NCI-H524 (cell line): ENCODE measurements at places on chromosomes 6 and 20.

DNA sequence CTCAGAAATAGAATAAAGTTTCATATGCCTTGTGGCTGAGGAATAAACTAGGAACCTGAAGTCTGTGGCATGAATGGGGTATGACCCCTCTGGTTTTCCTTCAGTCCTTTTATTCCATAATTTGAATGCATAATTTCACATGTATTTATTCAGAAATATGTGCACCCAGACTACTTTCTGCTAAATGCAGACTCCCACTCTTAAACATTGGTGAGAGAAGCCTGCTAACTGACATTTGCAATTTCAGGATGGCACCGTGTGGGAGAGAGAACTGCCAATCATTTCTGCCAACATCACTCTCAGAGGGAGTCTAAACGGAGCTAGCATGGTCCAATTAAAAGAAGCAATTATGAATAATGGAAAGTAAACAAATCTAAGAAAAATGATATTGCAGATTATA, 141.3 kb downstream of the ADGRB3 start:
- DNase-seq, result no peak

GRCh38 chr6:89066940-89067646, 13.5 kb upstream of the PNRC1 start:
- no peak for DNase-seq

DNA sequence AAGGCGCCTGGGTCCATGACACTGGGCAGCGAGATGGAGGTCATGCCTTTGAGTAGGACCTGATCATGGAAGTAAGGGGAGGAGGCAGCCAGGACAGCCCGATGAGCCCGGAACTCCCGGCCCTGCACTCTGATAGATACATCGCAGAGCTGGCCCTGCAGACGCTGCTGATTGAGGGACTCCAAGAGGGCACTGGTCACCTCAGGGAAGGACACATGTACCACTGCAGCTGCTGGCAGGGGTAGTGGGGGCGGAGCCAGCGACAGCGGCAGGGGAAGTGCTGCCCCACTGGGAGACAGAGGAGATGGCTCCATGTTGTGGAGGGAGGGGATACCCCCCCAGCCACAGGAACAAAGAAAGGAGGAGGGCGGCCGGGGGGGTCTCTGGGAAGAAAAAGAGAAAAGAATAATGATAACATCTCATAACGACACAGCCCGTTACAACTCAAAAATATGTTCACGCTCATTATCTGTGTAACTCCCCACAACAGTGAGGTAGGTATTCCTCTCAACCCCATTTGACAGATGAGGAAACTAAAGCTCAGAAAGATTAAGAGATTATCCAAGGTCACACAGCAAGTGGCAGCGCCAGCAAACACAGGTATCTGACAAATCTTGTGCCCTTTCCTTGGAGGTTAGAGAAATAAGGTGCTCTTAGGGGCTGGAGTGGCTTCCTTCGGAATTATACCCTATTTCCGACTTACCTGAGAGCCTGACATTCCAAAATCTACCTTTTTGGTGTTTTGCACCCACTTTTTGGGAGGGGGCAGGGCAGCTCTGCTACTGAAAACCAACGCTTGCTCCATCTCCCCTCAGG, 733 bp downstream of the ZBTB22 start:
- no peak for DNase-seq

GRCh38 chr6:46265373-46265772, 94.6 kb upstream of the ENPP5 start:
- no peak for DNase-seq

DNA sequence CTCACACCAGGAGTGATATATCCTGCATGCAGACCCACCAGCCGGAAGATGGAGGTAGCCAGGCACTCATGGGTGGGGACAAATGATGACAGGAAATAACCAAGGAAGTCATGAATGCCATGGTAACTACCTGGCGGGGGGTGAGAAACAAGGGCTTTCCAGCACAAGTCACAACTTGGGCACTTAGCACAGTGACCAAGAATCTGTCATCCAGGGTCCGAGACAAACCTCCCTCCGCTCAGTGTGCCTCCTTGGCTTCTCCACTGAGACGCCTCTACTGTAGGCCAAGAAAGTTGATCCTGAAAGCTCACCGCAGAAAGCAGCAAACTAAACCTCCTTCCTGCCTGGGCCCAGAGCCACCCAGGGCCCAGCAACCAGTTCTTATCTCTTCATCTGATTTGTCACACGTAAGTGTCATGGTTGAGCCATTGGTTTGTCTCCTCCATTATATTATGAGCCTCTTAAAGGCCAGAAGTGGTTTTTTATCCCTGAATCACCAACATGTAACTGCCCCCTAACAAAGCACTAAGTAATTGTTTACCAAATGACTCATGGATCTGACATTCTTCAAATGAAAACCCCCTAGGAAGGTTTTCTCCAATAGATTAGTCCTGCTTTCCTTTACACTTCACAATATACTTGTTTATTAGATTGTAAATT, 84.3 kb upstream of the TAB2 start:
- DNase-seq, result no peak

GRCh38 chr6:22026164-22026678, 270.6 kb downstream of the PRL start:
- no peak for DNase-seq

- no peak for DNase-seq
These were observed 22.5 kb downstream of the KLHL32 start for GRCh38 chr6:96947055-96947454.

DNA sequence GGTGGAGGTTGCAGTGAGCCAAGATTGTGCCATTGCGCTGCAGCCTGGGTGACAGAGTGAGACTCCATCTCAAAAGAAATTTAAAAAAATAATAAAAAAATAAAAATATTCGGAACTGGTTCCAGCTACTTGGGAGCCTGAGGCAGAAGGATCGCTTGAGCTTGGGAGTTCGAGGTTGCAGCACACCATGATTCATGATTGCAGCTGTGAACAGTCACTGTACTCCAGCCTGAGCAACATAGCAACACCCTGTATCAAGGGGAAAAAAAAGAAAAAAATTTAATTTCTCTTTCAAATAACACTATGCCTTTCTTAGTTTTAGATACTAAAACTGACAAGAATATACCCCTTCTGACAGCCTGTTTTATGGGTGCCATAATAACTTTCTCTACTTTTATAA, 10.5 kb downstream of the KDM1B start:
- DNase-seq, result no peak

DNA sequence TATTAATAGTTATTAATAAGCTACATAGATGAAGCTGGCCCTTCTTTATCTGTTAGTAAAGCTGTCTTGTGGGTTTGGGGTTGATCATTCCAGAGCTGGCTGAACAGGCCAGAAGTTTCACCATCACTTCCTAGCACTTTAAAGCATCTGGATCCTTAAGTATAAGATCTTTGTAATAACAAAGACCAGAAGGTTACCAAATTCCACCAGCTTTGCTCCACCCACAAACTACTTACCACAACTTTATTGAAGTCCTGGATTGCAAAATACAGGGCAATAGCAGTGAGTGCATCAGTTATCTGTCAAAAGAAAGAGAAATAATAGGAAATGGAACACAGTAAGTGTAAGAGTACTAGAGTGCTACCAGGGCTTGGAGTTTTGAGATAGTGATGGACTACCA, 33.0 kb downstream of the PIGU start:
- DNase-seq, result no peak

DNA sequence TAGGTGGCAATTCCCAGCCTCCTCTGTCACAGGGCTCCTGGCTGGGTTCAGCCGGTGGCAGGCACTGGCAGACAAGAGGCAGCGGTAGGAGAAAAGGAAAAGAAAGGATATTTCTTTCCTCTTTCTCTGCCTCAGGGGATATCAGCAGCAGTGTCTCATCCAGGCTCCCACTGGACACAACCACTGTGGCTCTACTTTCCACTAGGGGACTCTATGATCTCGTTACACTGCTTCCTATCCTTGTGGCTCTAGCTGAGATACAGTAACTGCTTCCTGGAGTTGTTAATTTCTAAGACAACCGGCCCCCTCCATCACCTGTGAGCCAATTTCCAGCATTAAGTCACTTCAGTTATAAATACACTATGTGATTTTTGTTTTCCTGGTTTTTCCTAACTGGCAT, 102.0 kb upstream of the LRFN2 start:
- no peak for DNase-seq

DNA sequence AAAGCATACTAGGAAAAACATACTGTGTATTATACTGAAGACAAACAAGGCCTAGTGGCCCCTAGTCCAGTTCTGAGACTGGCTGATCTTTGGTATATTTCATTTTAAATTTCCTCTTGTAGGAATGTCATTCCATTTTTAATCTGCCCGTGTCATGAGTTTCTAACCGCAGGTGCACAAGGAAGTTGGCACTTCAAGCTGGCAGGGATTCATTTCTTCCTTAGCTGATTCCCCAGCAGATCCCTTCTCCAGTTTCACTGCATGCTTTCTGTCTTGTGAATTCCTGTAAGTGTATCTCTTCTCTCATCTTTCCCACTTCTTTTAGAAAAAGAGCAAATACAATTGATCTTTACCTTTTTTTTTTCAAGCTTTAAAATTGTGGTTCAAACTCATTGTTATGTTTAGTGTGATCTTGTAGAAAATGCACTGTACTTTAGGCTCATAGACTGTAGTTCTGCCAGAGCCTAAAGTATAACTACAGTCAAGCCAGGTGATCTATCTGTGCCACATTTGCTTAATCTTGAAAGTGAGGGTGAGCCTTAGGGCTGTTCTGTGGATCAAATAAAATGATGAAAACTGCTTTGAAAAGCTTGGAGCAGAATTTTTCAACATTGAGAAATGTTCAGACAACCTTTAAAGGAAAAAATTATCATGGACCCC, 37.0 kb downstream of the RNF217 start:
- peak; percentile 16 for DNase-seq

DNA sequence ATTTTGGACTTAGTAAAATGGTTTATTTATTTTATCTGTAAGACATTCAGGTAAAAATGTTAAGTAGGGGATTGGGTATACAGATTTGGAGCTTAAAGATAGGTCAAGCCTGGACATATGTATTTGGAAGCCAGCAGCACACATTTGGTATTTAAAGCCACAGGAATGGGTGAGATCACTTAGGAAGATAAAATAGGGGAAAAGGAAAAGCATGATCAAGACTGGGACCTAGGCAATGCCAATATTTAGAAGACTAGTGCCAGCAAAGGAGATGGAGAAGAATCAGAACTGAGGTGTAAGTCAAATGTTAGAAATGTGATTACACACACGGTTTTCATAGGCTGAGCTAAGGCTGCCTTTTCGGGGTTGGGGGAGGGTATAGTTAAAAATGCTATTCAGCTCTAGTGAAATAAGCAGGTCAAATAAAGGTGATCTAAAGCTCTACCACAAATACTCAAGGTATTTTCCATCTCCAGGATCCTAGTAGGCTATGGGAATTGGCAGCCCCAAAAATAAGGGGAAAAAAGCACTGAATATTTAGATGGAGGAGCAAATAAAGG, 20.6 kb downstream of the SLC2A12 start:
- no peak for DNase-seq

GRCh38 chr6:56368491-56368890, 121.1 kb upstream of the COL21A1 start:
- no peak for DNase-seq

- no peak for DNase-seq
These were observed 695.5 kb upstream of the CHD6 start for GRCh38 chr20:42313704-42314103.

GRCh38 chr6:14759976-14760672, 485.7 kb upstream of the JARID2 start:
- DNase-seq, result no peak

GRCh38 chr20:14401479-14402138, 64.2 kb upstream of the FLRT3 start:
- peak; percentile 88 for DNase-seq

DNA sequence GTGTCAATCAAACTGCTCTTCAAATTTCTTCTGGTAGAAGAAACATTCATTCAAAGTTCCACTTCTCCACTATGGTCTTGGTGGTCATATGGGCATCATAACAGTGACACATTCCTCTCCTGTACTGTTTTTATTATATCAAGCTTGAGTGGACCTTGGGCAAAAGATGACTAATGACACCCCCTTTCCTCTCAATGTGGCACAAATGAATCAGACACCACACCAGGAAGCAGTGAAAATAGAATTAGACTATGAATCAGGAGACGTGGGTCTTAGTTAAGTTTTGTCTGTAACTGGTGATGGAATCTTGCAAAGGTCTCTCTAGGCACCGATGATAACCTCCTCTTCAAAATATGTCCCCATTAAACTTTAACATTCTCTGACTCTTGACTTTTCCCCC, 9.0 kb upstream of the NRSN1 start:
- DNase-seq, result no peak
